ENCODE measurements at places on chromosomes 5 and 9.

DNA sequence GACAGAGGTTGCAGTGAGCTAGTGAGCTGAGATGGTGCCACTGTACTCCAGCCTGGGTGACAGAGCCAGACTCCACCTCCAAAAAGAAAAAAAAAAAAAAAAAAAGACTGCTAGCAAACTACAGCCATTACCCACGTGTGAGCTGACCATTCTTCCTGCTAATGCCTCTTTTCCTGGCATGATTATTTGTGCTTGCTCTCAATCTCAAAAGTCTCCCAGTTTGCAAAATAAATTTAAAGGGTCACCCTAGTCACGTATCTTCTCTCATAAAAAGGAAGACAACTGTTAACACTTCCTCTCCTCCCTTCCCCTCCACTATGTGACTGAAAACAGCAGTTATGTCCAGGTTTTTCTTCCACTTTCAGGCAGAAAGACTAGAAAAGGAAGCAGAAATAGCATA is 37.2 kb downstream of the TRIM36 start:
- no peak for DNase-seq

GRCh38 chr5:61617039-61617438 is 285.0 kb downstream of the ZSWIM6 start:
- DNase-seq: no peak

- peak; percentile 54 for DNase-seq
These were observed 91.8 kb upstream of the TNC start for GRCh38 chr9:115209601-115210306.

GRCh38 chr9:26157411-26157810 is 479.2 kb upstream of the TUSC1 start:
- no peak for DNase-seq

DNA sequence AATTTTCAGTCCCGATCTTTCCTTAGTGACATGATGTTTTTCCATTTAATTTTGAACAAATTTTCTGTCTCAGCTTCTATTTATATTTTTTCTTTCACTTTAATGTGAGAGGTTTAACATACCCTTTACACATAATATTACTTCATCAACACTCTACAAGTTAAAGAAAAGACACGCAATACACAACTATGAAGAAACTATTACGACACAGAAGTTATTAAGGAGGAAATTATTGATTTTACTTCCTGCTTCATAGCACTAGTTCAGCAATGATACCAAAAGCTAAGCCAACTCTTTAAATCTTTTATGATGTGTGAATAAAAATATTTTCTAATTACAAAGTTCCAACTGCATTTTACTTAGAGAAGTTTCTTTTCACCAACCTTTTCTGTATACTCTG is 432.3 kb upstream of the DAB2 start:
- DNase-seq: no peak

DNA sequence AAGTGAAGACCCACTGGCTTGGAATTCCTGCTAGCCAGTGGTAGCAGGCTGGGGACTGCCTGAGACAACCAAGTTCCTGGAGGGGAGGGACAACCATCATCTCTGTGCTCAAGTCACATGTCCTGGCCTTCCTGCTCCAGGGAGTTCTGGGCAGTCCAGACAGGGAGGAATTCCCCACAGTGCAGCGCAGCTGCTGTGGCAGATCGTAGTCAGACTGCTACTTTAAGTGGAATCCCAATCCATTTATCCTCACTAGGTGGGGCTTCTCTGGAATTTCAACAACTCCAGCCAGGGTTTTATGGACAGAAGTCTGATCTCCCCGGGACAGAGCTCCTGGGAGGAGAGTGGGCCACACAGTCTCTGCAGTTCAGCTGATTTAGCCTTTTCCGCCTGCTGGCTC is 20.9 kb upstream of the OR5C1 start:
- DNase-seq: no peak

- DNase-seq: peak; percentile 32
These were observed 71.4 kb downstream of the RALGPS1 start for GRCh38 chr9:126985870-126986498.

- DNase-seq: no peak
These were observed 158.2 kb downstream of the MACROH2A1 start for GRCh38 chr5:135240781-135241360.

GRCh38 chr5:120818128-120818527 is 354.0 kb downstream of the PRR16 start:
- no peak for DNase-seq

DNA sequence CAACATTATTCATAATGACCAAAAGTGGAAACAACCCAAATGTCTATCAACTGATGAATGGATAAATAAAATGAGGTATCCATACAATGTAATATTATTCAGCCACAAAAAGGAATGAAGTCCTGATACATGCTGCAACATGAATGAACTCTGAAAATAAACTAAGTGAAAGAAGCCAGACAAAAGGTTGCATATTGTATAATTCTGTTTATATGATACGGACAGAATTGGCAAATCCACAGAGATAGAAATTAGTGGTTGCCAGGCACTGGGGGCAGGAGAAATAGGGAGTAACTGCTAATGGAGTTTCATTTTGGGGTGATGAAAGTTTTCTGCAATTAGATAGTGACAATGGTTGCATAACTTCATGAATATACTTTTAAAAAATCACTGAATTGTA is 47.0 kb downstream of the KIF24 start:
- no peak for DNase-seq

DNA sequence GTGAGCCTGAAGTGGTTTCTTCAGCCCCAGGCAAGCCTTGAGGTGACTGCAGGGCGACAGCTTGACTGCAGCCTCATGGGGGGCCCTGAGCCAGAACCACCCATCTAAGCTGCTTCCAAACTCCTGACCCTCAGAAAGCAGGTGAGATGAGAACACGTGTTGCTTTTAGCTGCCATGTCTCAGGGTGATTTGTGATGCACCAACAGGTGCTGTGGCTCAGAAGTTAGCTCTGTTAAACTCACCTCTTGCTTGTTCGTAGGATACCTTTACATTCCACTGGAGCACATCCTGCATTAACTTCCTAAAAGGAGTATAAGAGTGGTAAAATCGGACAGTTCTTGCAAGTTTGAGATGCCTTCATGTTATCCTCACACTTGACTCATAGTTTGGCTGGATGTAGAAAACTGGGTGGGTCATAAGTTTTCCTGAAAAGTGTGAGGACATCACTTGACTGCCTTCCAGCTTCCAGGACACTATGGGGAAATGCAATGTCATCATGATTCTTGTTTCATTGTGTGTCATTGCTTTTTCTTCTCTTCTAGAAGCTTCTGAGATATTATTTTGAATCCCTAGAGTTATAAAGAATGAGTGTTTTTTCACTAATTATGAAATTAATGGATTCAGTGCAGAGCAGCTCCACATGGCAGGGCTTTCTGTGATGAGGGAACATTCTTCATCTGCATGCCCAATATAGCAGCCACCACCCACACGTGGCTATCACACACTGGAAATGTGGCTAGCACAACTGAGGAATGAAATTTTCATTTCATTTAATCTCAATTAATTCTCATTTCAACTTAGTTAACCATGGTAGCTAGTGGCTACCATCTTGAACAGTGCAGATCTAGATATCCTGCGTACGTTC is 92.3 kb downstream of the HSD17B3 start:
- peak; percentile 48 for DNase-seq

DNA sequence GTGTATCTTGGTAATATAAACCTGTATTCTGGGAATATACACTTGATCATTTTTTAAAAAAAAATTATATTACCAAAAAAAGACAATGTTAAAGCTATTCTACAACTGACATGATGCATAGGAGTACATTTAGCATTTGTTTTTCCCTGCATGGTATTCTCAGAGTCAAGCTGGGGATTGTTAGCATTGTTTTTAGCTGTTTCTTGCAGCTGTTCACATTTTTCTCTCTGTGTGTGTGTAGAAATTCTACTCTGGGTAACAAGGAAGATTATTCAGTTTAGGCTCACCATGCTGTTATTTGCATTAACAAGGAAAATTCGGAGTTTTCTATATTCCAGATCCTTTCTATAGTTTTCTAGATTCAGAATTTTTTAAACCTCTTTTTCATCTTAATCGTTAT is 62.2 kb downstream of the ADAMTS16 start:
- DNase-seq: no peak

- DNase-seq: no peak
These were observed 195.0 kb downstream of the PBX3 start for GRCh38 chr9:125942125-125942524.

DNA sequence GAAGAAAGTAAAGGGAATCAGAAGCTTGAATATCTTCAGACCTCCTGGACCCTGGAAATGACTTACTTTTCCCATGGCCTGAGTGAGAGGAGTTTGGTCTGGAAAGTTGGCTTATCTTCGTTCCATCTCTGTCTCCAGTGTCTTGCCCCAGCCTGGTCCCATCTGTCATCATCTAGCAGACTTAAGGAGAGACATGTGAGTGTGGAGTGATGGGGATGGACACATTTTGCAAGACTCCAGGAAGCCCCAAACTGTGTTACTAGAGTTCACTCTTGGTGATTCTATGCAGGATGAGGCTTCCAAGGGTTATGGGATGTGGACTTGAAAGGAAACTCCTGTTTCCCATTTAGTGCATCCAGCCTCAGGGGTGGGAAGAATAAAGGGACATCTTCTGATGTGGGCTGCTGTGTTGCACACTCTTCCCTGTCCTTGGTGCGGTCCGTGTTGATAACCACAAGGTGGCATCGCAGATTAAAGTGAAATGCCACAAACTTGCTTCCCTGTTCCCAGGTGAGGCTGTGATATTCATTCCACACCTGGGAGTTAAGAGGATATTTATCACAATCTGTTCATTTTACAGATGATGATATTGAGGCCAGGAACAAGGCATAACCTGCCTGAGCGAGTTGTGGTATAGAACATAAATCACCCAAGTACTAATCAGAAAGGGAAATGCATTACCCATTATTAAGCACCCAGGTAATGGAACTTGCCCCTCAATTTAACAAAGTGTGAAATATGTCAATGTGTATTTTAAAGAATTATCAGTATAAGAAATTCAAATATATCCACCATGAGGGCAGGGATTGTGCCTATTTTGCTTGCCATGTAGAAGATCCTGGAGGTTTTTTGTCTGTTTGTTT is 269.9 kb upstream of the PAPPA start:
- peak; percentile 62 for DNase-seq

- DNase-seq: no peak
These were observed 260.0 kb downstream of the TRPM3 start for GRCh38 chr9:70861376-70861775.

GRCh38 chr5:36496471-36496870 is 109.9 kb upstream of the SLC1A3 start:
- no peak for DNase-seq

DNA sequence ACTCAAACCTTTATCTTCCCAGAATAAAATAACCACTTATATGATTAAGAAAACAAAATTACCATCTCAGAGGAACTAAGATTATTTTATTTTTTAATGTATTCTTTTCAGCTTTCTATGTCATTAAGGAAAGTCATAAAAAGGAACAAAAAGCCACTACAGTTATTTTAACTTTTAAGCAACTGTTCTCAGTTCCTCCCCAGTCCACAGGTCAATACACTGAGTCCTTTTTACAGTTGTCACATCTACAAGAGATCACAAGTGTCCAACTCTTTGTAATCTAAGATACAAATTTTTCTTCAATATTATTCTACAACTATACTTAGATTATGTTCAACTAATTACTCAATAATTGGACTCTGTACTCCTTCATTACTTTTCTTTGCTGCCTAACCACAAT is 782.8 kb upstream of the ACO1 start:
- DNase-seq: no peak

- peak; percentile 67 for DNase-seq
These were observed 53.0 kb downstream of the CDC14B start for GRCh38 chr9:96566498-96567202.

GRCh38 chr9:99954819-99955218 is 48.4 kb downstream of the STX17 start:
- no peak for DNase-seq

DNA sequence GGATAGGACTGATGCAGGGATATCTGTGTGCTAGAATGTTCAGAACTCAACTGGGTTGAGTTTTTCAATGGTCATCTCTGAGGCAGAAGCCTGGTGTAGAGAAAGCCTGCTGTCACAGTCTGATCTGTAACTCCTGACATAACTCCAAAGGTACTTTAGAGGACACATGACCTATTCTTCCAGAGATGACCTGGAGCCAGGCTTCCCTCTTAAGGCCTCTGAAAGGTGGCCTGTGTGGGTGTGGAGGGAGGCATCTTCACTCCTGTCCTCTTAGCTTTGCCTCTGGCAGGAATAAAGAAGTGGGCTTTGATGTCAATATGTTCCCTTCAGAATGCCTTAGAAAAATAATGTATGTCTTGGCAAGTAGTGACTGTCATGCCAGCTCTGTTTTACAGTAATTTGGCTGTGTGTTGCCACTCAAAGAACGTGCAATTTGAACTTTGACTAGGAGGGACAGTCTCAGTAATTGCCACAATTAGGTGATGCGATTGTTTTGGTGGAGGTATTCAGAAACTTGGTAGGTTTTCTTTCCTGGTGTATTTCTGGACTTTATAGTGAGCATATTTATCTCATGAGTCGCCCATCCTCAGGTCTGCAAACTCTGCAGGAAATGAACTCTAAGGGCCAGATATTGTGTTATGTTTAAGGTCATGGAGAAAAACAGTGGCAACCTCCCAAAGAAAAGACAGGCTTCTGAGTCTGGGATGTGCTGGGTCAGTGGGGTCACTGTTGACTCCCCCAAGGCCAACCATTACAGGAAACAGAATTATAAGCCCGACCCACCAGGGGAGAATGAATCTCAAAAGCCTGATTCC is 3.2 kb upstream of the C5orf63 start:
- peak; percentile 75 for DNase-seq

GRCh38 chr5:14482085-14482484 is 99.5 kb upstream of the OTULINL start:
- no peak for DNase-seq

DNA sequence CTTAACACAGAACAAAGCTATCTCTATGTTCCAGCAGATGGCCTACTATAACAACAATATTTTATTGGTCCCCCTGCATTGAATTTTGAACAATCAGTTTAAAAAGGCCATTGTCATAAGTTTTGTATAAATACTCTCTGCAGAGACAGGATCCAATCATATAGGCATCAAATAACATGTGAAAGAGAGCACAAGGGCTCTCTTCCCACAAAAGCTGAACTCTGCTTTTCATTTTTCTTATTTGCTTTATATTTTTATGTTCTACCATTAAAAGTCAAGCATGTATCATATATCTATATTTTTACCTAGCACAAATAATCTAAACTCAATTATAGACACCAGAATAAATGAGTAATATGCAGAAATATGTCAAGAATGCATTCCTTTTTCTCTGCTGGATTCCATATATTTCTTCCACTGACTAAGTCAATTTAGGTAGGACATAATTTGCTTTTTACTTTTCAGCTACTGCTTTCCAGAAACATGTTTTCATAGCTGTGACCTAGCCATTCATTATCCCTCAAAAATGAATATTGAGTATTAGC is 143.6 kb downstream of the CDH9 start:
- no peak for DNase-seq

- no peak for DNase-seq
These were observed 178.5 kb upstream of the PITX1 start for GRCh38 chr5:135212361-135213026.

DNA sequence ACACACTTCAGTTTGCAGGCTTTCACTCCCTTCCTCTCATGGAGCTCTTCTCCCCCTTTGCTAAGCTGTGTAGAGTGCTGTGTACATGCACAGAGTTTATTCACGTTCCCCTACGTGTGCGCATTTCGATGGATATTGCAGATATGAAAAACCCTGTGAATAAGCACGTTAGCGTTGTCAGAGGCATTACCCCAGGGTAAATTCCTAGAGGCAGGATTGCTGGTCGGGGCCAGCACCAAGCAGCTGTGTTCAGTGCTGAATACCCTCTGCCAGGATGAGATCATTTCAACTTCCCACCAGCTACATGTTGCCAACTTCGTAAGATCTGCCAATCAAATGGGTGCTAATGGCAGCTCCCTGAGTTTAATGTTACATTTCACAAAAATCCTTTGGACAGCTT is 172.3 kb upstream of the PPP1R26 start:
- DNase-seq: no peak

GRCh38 chr5:44150075-44150723 is 239.0 kb downstream of the FGF10 start:
- DNase-seq: no peak

Data from EH (cell line).